NCI-H1092 (cell line): ENCODE measurements at places on chromosomes 6 and 20.

- no peak for DNase-seq
Measured at GRCh38 chr20:57683287-57683686, 26.5 kb downstream of the PMEPA1 start.

GRCh38 chr6:35754452-35755277 is 17.8 kb downstream of the ARMC12 start:
- DNase-seq: no peak

GRCh38 chr6:22392711-22393110 is 95.9 kb upstream of the PRL start:
- no peak for DNase-seq

- DNase-seq: no peak
Measured at GRCh38 chr20:60715172-60715571, 536.9 kb upstream of the CDH4 start.

DNA sequence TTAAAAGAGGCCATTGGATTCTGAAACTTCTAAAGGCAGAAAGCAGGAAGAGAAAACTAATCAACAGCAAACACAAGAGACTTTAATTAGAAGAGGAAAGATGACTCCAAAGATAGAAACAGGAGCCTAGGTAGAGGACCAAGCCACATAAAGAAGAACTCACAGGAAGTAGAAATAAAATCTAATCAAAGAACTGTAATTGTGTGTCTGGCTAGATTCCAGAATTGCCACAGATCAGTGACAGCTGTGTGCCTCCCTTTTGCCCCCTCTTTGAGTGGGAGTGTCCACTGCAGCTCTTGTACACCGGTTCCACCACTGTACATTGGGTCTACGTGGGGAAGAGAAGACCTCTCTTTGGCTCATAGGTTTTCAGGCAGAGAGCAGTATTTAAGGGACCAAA is 22.3 kb upstream of the THEMIS start:
- DNase-seq: no peak

GRCh38 chr6:168647271-168647670 is 206.3 kb downstream of the SMOC2 start:
- DNase-seq: no peak

DNA sequence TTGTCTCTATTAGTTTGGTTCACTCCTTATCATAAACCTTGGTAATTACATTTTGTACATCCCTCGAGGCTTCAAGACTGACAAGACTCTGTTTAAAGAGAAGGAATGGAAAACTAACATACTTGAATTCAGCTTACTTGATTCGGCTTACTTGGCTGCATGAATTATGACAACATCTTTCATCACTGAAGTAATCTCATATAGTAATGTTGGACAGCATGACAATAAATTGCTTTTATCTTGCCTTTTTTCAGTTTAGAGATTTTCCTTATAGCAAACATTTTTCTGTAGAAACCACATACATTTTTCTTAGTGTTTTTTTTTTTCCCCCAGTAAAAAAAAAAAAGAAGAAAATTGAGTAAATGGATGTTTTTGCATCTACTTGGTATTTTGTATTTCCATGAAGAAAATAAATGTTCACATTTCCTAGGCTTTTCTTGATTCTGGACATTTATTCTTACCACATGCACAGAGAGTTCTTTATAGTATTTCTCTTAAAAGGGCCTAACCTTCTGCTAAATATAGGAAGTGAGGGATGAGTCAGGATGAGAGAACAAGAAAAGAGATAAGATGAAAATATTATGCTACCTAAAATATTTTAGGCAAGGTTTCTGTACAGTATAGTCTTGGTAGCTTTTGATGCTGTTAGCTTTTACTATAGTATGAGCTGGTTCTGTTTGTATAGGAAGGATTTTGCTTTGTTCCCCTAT is 101.0 kb upstream of the HDGFL1 start:
- no peak for DNase-seq

- no peak for DNase-seq
Measured at GRCh38 chr6:6851949-6852261, 255.9 kb upstream of the RREB1 start.

DNA sequence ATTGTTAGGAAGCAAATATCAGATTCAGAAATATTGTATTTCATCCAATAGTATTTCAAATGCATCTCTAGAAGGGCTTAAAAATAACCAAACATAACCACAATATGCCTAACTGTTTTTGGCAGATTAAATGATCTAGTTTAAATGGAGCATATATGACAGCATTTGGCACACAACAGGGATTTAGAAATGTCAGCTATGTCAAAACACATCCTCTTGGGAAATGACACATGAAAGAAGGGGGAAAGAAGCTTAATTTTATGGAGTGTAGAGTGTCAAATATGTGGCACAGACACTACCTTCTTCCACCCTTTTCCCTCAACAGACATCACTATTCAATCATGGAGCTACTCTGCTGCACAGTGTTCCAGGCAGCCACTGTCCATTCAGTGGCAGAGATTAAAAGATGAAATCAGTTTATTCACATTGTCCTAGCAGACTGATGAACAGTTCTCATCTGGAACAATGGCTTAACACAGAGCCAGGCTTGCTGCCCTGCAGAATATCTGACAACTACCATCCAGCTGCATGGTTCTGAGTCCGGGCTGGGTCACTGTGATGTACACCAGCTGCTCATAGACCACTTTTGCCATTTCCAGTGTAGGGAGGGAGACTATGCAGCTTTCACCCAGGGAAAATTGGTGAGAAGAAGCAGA is 349.8 kb downstream of the DHX35 start:
- DNase-seq: no peak

DNA sequence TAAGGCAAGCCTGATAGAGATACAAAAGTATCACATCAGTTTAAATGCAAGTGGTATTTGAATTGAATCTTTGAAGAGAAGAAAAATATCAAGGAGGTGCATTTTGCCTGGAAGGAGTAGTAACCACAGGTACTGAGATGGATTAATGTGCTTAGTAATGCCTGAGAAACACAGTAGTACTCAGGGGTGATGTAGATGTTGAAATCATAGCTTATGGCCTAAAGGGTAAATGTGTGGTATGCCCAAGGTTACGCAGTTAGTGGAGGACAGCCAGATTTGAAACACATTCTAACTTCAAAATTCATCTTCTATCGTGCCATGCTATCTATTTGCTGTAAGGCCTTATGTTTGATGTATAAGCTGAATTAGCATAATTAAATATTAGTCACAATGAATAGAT is 55.9 kb downstream of the STXBP5 start:
- no peak for DNase-seq

DNA sequence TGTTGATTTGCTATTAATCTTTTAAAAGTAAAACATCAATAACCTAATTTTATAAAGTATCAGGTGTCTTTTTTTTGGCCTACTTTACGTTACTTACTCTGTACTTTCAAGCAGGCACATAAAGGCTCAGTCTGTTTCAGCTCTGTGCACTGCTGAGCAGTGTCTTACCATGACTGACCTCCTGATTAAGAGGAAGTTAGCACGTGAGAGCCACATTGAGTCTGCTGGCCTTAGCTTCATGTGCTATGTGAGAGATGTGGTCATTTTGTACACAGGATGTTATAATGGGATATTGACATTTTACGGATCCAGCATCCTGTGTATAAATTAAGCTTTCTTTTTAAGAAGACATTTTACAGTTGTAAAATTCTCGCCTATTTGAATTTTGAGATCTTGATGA is 31.9 kb downstream of the ARID1B start:
- no peak for DNase-seq

- no peak for DNase-seq
Measured at GRCh38 chr20:54624706-54625390, 149.5 kb downstream of the DOK5 start.

DNA sequence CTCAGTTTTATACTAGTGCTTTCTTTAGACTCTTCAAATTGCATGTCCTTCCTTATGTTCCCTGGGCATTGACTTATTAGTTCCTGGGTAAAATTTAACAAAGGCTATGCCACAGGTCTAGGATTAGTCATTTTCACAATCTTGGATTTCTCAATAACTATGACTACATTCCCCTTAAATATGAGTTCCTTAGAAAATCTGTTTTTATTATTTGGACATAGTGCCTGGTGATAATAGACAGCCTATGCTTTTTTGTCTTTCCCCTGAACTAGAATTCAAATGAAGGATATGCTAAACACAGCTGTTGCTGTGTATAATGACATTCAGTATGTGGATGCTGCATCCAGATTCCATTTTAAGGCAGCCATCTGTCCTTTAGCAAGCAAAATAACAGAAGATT is 1252.8 kb upstream of the GJE1 start:
- DNase-seq: no peak

- no peak for DNase-seq
Measured at GRCh38 chr6:95318137-95318536, 259.2 kb upstream of the MANEA start.

DNA sequence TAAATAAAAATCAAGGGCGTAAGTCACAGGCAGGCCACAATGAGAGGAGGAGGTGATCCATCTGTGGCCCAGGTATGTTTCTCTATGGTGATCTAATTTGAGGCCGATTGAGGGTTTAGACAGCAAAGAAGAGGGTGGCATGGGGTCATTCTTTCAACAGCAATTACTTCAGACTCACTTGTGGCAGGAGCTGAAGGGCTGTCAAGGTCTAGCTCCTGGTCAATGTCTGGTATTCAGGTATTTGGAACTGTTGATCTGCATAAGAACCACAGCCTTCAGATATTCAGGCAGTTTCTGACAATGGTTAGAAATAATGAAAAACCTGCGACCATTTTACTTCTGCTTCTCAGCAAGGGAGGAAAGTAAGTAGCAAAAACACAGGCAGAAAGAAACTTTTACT is 259.6 kb downstream of the FOXC1 start:
- no peak for DNase-seq

DNA sequence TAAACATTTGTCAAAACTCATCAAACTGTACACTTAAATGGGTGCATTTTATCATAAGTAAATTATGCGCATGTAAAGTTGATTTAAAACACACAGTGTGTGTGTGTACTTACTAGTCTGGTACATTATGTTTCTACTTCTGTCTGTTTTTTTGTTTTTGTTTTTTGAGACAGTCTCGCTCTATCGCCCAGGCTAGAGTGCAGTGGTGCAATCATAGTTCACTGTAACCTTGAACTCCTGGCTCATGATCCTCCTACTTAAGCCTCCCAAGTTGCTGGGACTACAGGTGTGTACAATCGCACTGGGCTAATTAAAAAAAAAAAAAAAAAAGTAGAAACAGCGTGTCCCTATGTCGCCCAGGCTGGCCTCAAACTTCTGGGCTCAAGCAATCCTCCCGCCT is 23.0 kb upstream of the FKBP5 start:
- DNase-seq: no peak

- DNase-seq: no peak
Measured at GRCh38 chr6:139480356-139481165, 106.1 kb upstream of the CITED2 start.

GRCh38 chr6:157432231-157432891 is 51.4 kb downstream of the ZDHHC14 start:
- DNase-seq: no peak

GRCh38 chr6:36516988-36517387 is 30.3 kb downstream of the STK38 start:
- no peak for DNase-seq

DNA sequence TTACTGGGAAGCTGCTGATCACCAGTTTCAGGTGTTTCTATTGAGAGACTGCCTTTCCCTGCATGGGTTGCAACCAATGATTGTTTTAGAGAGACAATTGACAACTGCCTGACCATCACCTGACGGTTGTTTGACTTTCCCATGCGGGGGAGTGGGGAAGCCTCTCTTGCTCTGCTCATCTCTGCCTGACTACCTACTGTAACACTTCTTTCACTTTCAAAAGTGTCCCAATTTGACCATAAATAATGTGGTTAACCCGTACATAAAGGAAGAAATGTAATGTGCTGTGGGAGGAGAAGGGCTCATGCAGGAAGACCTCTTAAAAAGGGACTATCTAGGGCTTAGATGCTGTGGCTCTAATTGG is 122.1 kb upstream of the PHACTR1 start:
- no peak for DNase-seq

DNA sequence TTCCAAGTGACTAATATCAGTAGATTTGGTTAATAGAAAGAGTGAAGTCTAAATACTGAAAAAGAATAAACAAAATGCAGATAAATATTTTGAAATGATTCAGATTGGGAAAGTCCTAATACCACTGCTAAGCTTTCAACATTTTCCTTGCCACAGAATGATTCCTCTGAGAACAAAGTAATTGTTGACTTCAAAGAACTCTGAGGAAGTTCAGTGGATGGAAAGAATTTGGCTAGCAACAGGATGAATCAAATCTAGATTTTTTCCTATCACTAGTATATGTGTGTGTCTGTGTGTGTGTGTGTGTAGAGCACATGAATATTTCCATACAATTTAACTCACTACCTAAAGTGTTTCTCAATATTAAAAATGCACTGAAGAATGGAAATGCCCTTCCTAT is 107.9 kb upstream of the PREP start:
- DNase-seq: no peak

DNA sequence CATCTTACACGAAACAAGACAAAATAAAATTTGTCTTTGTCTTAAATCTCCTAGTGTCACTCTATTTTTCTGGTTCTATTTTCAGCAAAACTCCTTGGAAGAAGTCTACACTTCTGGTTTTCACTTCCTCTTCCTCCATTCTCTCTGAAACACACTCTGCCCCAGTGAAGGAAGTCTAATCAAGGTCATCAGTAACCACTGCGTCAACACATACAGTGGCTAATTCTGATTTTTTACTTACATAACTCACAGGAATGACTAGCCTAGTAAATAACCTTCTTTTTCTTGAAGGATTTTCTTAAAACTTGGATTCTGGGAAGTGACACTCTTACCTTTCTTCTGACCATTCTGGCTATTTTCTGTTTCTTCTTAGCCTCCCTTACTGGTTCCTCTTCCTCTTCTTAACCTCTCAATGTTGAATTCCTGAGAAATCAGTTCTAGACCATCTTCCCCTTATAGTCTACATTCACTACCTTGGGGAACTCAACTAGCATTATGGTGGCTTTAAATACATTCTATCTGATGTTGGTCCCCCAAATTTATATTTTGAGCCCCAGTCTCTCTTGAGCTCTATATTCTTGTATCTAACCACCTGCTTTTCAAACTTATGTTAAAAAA is 37.5 kb downstream of the AIG1 start:
- DNase-seq: no peak

- DNase-seq: no peak
Measured at GRCh38 chr6:111657146-111657545, 51.5 kb upstream of the TRAF3IP2 start.

- no peak for DNase-seq
Measured at GRCh38 chr20:19566226-19566945, 191.7 kb upstream of the RIN2 start.
